ENCODE measurements at places on chromosomes 2 and 18.

GRCh38 chr2:74700643-74701372 lies 46.8 kb downstream of the SEMA4F start:
- DNase-seq, result no peak

- DNase-seq, result no peak
Observed at GRCh38 chr2:122031544-122032263, 276.3 kb downstream of the TSN start.

- DNase-seq, result no peak
Observed at GRCh38 chr2:234571620-234572407, 74.9 kb upstream of the ARL4C start.

GRCh38 chr2:176118601-176119339 lies 2.2 kb downstream of the HOXD10 start:
- no peak for DNase-seq

GRCh38 chr2:235498946-235499812 lies 5.3 kb downstream of the AGAP1 start:
- no peak for DNase-seq

- no peak for DNase-seq
Observed at GRCh38 chr2:40317761-40318160, 134.1 kb downstream of the SLC8A1 start.

DNA sequence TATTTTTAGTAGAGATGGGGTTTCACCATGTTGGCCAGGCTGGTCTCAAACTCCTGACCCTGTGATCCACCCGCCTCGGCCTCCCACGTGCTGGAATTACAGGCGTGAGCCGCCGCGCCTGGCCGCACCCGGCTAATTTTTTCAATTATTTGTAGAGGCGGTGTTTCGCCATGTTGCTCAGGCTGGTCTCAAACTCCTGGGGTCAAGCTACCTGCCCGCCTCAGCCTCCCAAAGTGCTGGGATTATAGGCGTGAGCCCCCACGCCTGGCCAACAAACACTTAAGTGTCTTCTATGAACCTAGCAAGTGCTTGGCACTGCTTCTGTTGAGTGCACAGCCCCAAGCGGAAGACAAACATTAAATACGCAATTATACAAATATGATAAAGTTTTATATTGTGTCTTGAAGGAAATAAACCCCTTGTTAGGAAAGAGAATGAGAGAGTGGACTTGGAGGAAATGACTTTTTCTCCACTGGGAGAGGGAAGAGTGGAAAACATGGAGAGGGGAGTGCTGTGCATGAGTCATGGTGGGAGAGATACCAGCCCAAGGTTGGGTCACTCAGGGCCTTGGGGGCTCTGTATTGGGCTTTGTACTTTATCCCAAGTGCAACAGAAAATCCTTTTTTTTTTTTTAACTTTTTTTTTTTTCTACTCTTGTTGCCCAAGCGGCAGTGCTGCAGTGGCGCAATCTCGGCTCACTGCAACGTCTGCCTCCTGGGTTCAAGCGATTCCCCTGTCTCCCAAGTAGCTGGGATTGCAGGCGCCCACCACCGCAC lies 41.4 kb upstream of the ACTR2 start:
- DNase-seq, result no peak

GRCh38 chr2:110864731-110865130 lies 132.4 kb downstream of the ACOXL start:
- DNase-seq, result no peak

DNA sequence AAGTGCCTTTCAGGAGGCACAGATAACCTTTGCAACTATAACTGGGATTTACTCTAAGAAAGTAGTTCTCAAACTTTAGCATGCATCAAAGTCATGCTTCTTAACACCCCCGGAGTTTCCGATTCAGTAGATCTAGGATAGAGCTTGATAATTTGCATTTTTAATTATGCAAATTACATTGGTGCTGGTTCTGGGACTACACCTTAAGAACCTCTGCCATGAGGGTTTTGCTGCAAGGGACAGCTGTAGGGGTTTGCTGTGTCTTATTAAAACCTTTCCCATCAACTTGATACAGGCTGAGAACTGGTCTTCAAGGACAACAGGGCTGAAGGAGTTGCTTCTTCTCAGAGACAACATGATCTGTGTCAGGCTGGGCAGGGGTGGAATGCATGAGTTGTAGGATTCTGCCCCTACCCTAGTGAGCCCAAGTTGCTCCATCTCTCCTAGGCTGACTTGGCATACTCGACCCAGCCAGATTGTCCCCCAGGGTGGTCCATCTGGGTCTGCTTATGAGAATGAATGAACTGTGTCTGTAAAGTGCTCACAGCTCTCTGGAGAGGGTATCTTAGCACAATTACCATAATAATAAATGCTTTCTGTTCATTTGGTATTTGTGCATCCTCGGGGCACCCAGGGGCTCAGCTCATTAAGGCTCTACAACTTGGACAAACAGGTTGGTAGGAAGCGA lies 232.7 kb downstream of the CLIP4 start:
- no peak for DNase-seq

- no peak for DNase-seq
Observed at GRCh38 chr2:50995610-50996009, 36.3 kb downstream of the NRXN1 start.

DNA sequence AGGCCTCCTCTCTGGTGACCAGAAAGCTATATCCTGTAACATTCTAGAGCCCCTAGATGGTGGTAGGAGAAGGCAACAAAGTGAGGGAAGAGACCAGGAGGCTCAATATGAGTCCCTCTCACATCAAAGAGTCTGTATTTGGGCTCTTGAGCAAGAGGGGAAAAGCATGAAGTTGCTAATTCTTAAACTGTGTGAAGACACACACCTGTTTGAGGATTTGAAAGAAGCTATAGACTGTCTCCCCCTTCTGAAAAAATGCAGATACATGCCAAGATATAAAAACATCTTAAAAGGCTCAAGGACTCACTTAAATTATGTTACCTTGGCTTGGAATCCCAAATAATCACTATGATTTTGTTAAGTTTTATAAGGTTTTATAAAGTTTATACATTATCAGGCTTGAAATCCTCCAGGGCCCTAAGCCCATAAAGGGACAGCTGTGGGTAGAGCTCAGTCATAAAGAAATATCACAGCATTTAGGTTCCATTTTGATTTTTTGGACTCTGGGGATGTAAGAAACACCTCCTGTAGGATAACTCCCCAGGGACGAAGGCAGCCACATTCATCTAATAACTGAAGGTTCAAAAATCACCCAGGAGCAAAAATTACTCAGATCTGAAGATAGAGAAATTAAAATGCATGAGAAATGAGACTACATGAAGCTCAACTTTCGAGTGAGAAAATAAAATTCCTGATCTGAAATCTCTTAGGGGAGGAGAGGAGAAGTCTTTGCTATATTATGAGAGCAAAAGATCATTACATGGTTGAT lies 136.1 kb upstream of the LGALSL start:
- DNase-seq, result no peak

- DNase-seq, result no peak
Observed at GRCh38 chr18:32049393-32050171, 31.0 kb downstream of the RNF125 start.

DNA sequence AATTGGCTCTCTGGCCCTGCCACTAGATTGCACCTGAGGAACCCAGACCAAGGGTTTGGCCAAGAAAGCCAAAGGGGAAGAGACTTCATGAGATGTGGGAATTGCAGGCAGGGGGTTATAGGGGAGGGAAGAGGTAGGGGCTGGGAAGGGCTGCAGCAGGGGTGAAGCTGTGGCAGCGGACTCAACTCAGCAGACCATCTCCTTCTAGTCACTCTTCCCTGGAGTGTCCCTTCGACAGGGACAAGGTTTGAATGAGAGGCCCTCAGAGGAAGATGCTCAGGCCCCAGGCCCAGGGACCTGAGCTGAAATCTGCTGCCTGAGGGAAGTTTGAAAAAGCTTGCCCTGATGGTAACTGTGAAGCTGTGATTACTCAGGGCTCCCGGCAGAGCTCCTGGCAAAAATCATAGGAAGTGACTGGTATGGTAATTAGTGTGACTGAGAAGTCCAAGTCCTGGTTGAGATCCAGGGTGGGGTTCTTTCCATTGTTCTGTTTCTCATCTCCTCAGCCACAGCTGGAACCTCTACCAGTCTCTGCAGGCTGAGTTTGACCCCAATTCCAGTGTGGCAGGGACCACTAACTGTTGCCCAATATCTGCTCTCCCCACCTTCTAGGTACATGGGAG lies 300.9 kb downstream of the CYP26B1 start:
- no peak for DNase-seq

- DNase-seq, result no peak
Observed at GRCh38 chr2:23709311-23709710, 217.6 kb downstream of the ATAD2B start.

DNA sequence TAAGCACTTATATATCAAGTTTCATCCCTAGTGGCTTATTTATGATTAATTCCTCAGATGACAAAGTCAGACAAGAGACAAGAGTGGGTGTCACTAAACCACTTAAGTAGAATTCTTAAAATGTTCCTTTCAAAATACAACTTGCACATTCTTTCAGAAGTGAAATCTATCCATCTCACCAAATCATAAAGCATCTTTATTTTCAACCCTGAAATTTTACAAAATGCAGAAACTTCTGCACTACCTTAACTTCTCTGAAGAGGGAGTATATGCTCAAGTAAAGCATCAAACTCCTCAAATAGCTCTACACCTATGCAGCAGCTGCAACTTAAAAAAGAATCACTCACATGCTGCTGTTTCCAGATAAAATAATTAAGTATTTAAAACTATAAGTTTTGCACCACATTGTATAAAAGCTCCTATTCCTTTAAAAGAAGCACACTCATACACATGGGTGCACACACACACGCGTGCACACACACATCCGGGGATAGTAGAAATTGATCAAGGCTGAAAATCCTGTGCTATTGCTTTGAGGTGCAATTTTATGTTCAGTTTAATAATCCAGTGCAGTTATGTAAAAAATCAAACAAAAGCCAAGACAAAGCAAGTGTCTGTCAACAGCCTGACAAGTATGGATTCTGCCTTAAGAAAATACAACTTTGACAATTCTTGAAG lies 244.5 kb downstream of the TCF4 start:
- no peak for DNase-seq

DNA sequence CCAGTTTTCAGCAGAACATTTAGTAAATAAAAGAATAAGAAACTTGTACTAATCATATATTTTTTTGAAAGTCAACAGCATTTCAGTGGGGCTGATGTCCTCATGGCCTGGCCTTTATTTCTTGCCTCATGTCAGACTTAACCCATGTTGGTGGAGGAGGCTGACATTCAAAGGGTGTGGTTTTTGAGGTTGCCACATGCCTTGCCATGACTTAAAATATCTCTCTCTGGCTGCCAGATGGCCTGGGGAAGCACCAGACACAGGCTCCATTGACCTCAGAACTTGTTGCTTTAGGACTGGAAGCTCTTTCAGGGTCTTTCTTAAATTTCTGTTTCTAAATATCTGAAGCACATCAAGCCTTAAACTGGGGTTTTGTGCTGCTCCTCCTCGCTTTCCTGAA lies 32.5 kb upstream of the CD28 start:
- DNase-seq, result no peak
